ENCODE measurements at places on chromosomes 2 and 18.

DNA sequence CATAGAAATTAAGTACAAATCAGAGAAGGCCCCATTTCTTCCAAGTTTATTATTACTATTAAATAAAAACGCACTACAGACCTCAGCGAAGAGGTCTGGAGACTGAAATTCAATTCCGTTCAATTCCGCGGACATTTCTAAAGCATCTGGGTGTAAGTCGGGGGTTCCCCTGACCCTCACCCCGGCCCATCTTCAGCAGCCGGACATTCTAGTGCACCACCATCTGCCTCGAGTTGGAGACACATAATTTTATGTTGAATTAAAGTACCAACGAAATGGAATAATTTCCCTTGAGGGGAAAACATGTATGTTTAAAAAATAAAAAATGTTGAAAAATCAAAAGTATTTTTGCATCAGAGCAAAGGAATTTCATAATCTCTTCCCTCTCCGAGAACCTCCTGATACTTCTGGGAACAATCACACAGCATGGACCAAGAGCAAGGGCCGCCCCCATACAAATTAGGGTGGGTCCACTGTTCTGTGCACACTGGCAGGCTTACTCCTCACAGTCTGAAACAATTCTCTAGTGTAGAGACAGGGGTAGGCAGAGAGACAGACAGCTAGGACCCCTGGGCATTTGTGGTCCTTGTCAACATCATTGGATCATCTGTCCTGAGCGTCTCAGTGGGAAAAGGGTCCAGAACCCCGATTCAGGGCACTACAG is 29.3 kb downstream of the MBP start:
- DNase-seq = no peak

- DNase-seq = no peak
These were observed 8.5 kb downstream of the ALKAL2 start for GRCh38 chr2:279366-279765.

GRCh38 chr2:72924353-72925240 is 7.3 kb downstream of the EMX1 start:
- no peak for DNase-seq

- no peak for DNase-seq
These were observed 68.9 kb upstream of the THOC1 start for GRCh38 chr18:336713-337112.

GRCh38 chr2:8257502-8257901 is 424.4 kb upstream of the ID2 start:
- no peak for DNase-seq

- DNase-seq = no peak
These were observed 447.5 kb upstream of the FSIP2 start for GRCh38 chr2:185291035-185291647.

DNA sequence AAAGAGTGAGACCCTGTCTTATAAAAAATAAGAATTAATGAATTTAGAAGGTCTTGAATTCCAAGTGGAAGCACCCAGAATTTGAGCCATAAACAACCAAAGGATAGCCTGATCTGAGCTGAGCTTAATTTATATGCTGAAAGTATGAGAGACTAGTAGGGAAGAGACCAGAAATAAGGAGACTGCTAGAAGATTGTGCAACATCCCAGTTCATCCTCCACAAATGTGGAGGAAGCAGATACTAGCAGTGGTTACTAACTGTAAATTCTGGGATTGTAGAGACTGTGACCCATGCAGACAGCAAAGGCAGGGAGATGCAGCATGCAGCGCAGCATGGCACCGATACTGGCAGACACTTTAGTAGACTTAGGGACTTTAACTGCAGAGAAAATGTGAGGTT is 1.5 kb upstream of the SULT1C2 start:
- DNase-seq = no peak

DNA sequence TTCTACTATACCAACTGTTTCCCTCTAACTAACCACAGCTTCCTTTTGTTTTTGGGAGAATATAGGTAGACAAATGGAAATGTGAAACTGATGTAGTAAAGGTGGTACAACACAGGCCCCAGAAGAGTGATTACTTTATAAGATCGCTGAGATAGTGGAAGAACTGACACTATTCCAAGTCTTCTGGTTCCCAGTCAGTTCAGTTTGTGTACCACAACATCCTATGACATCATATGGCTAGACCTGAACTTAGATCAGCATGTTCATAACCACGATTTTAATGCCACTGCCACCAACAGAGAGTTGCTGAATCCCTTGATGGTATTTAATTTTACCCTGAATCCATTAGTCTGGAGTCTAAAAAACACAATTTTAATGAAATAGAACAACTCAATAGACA is 328.9 kb downstream of the GPD2 start:
- DNase-seq = no peak

- DNase-seq = no peak
These were observed 160.6 kb downstream of the PRKCE start for GRCh38 chr2:45812011-45812500.

DNA sequence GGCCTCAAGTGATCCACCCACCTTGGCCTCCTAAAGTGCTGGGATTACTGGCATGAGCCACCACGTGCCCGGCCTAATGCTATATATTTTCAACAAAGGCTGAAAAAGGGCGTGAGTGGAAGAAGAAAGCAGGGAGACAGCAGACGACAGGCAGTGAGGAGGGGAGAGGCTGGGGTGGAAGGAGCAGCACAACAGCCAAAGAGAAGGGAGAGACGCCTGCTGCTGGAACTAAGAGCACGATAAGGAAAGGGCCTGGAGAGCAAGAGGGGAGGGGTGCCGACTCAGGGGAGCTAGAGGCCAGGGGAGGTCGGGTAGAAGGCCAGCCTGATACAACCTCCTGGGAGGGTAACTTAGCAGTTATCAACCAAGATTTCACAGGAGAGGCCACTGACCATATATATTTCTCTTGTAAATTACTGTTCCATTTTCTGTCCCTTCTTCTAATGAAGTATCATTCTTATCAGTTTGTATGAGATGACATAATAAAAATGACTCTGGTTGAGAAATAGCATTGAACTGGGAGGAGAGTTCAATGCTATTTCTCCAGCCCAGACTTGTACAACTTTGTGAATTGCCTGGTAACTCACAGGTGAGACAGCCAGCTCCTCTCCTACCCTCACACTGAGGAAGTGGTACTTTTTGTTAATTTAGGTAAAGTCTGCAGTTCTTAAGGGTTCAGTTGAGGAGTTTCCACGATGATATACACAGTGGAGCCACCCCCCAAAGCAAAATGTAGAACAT is 5.8 kb upstream of the RNU4ATAC start:
- DNase-seq = no peak

DNA sequence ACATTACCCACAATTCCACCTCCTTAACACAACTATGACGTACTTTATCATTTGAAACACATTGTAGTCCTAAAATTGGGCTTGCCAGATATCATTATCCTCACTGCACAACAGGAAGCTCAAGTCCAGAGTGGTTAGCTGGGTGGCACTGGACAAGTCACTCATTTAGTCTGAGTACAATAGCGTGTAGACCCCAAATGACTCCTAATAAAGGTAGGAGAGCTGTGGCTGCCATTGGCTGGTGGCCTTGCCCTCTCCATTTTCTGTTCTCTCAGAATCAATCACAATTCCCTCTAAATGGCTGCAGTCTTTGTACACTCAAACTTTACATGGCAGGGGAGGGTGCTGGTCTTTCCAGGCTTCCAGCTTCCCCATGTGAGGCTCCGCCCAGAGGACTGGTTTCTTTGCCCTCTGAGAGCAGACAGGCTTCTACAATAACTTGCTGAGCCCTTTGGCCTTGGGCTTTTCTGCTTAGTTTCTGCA is 11.7 kb downstream of the PSTPIP2 start:
- DNase-seq = no peak

GRCh38 chr2:2180446-2180845 is 150.6 kb downstream of the MYT1L start:
- no peak for DNase-seq

DNA sequence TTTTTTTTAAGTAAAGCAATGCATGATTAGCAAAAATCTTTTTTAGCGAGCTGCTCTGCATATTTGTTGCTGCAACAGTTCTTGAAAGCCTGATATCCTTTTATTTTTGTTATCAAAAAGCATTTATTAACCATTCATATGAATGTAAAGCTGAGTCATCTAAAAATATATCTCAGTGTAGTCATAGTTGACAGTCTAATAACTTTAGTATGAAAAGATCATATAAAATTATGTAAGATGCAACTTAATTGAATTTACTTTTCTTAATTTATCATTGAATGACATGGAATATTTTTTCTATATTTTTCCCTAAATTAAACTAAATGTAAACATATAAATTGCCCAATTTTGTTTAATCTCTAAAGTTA is 8.5 kb downstream of the UGP2 start:
- DNase-seq = no peak

- DNase-seq = no peak
These were observed 250.5 kb downstream of the GLI2 start for GRCh38 chr2:120985997-120986651.

DNA sequence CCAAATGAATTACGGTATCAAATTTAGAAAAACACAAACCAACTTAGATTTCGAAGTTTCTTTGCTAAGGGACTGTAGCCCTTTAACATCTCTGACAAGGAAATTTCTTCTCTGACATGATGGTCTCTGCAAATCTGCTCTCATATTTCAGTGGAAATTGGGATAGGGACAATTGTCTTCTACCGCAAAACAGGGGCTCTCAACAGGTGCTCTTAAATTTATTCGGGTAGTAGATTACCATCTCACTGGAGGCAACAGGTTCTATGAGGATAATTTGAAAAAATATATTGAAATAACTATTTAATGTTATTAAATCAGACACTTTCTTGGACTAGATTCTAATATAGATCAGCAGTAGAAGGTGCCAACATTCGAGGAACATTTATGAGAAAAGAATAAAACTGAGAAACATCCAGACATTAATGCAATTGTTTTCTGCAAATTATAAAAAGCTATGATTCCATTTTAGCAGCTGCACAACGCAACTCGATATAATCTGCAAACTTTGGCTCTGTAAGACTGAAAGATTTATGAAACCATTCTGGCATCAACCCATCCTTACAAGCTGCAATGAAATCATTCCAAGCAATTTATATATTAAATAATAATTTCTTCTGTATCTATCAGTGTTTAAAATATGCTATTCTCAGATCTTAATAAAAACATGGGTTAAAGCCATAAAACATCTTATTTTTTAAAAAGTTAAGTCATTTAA is 10.0 kb upstream of the BCL2 start:
- no peak for DNase-seq

DNA sequence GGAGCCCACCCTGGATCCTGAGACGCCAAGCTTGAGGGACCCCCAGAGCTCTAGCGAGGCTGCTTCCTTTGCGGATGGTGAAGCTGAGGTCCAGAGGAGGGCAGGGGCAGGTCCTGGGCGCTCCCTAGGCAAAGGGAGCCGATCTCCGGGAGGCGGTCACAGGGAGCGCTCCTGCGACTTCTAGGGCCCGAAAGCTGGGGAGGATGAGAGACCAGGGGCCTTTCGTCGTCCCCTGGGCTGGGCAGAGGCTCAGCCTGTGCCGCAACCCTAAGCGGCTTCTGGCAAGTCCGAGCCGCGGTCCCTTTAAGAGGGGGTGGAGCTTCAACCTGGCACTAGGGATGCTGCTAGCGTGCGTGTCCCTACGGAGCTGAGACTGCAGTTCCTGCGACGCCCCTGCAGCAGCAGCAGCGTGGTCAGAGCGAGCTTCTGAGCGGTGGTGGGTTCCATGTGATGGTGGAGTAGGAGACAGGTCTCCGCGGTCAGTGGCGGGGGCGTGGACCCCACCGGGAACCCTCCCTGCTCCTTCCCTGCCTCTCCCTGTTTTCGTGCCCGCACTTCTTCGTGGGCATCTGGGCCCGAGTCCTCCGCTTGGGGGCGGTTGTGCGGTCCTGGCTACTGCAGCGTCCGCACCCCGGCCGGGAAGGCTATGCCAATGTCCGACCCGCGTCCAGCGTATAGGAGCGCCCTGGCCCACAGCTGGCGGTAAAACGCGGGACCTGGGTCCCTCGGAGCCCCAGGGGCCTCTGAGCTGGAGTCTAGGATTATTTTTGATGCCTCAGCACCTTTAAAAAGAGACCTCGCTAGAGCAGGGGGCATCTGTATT is 154.6 kb downstream of the CCDC74A start:
- peak; percentile 83 for DNase-seq

GRCh38 chr18:59142274-59142673 is 2.6 kb downstream of the SEC11C start:
- no peak for DNase-seq

GRCh38 chr18:11307716-11308115 is 158.3 kb upstream of the PIEZO2 start:
- no peak for DNase-seq

GRCh38 chr2:232250246-232251175 is 128.0 kb upstream of the ALPP start:
- DNase-seq = no peak

- no peak for DNase-seq
These were observed 11.3 kb downstream of the LCT start for GRCh38 chr2:135825550-135826176.

DNA sequence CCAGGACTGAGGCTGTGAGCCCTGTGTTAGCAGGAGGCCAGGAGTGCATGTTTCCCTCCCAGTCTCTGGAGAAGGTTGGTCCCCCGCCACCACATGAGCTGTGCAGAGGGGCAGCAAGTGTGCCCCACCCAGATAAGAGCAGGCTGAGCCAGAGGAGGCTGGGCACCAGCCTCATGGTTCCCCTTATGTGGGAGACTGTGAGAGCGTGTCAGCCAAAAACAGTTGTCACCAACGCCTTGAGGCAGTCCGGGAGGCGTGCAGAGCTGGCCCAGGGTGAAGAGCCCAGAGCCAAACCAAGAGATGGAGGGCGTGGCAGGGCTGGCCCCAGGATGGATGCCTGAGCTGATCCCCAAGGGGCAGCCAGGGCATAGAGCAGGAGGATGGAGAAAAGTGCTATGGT is 128.7 kb upstream of the GLI2 start:
- DNase-seq = no peak

DNA sequence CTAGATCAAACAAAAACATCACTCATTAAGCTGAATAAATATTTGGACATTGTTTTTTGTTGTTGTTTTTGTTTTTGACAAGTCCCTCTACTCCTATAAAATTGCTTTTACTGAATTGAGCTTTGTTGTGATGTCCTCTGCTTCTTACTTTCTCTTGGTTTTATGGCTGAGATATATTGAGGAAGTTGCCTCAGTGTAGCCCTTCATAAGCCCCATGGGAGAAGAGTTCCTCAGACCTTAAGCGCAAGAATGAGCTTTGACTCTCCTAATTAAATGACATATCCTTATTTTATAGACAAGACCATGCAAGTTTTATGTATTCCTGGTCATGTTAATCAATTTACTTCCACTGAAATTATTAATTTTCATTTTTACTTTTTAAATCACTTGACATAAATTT is 54.9 kb downstream of the CERKL start:
- no peak for DNase-seq

GRCh38 chr18:51195086-51195450 is 2.4 kb downstream of the MEX3C start:
- no peak for DNase-seq

- DNase-seq = no peak
These were observed 143.0 kb downstream of the CELF4 start for GRCh38 chr18:37422596-37422995.

GRCh38 chr18:49884959-49885358 is 71.6 kb upstream of the ACAA2 start:
- DNase-seq = no peak

DNA sequence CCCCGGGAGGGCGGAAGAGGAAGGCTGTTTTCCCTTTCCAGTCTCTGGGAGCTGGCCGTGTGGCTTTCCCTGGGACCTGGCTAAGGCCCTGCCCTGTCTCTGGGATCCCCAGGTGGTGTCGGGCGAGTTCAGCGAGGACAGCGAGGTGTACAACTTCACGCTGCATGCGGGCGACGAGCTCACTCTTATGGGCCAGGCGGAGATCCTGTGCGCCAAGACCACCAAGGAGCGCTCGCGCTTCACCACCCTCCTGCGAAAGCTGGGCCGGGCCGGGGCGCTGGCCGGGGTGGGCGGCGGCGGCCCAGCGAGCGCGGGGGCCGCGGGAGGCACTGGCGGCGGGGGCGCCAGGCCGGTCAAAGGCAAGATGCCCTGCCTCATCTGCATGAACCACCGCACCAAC is 11.2 kb downstream of the GAREM2 start:
- DNase-seq = no peak
